ENCODE measurements at places on chromosomes 7 and 10.
A peak's percentile ranks its signal among the peaks of the same experiment; 100 is the strongest.

DNA sequence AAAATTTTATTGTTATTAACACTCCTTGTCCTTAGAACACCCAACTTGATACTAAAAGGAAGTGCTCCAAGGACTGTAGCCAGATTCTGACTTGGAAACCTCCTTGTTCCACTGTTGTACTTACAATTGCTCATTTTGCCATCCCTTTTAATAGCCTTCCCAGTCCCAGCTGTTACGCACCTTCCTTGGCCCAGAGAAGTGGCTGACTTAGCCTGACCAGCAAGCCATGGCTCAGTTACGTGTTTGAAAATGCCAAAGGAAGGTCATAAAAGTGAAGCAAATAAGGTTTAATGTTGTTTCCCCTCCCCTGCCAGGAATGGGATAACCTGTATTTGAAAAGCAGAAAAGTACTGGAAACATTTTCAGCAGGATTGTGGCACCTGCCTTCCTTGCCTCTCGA is 3.7 kb upstream of the ANKRD1 start:
- DNase-seq, result no peak

DNA sequence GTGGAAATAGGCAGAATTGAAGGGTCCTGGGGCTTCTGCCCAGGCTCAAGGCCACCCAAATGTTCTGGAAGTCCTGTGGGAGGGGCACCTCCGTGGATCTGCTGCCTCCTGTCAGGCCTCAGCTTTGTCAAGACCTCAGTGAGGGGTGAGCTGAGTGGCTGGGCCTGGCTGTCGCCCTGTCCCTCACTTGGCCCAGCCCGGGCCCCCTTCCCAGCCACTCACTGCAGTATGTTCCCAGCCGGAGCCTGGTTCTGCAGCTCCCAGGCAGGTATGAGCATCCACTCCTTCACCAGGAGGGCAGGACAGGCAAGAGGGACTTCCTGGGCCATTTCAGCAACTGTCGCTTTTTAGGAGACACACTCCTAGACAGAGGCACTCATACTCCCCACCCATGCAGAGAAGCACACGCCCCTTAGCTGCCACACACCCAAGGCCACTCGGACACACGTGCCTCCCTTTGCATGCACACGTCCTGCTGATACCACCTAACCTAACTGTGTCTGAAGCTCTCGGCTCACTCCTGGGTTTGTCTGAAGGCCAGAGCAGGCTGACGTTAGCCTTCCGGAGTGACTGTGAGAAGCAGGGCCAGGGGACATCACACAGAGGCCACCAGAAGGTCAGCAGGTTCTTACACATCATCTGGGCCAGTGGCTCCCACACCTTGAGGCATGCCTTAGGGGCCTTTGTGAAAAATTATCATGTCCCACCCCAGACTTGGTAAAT is 72.2 kb upstream of the COL13A1 start:
- DNase-seq, result no peak

DNA sequence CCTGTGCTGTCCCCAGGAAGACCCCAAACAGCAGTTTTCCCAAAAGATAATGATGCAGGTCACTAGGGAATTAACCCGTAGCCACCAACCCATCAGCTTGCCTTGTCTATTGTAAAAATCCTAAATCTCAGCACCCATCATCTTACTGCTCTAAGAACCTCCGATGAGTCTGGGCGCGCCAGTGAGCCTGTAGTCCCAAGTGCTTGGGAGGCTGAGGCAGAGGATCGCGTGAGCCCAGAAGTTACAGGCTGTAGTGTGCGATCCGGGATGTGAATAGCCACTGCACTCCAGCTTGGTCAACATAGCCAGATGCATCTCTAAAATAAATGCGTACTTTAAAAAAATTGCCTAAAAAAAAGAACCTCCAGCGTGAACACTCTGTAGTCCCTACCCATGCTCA is 951 bp downstream of the AS3MT start:
- no peak for DNase-seq

DNA sequence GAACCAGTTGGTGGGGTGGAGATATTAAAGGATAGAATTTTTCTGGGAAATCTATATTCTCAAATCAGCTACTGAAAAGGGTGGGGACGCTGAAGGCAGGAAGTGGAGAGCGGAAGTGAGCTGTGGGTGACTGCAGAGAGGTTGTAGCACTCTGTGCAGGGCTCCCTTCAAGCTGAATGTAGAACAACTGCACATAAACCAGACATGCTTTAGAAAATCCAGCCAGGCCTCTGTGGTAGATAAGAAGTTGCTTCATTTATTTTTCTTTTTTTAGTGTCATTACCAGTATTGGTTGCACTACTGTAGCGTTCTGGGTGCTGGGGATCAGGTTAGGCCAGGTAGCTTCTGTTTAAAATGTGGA is 127.8 kb downstream of the CELF2 start:
- DNase-seq, result peak; percentile 47

GRCh38 chr7:127417346-127417745 is 24.8 kb upstream of the ZNF800 start:
- DNase-seq, result no peak

GRCh38 chr10:12180221-12180974 is 15.3 kb downstream of the NUDT5 start:
- DNase-seq, result no peak

GRCh38 chr7:131254211-131254610 is 73.5 kb upstream of the MKLN1 start:
- DNase-seq, result no peak

- no peak for DNase-seq
These were observed 133.8 kb upstream of the ZNF92 start for GRCh38 chr7:65239707-65240352.

DNA sequence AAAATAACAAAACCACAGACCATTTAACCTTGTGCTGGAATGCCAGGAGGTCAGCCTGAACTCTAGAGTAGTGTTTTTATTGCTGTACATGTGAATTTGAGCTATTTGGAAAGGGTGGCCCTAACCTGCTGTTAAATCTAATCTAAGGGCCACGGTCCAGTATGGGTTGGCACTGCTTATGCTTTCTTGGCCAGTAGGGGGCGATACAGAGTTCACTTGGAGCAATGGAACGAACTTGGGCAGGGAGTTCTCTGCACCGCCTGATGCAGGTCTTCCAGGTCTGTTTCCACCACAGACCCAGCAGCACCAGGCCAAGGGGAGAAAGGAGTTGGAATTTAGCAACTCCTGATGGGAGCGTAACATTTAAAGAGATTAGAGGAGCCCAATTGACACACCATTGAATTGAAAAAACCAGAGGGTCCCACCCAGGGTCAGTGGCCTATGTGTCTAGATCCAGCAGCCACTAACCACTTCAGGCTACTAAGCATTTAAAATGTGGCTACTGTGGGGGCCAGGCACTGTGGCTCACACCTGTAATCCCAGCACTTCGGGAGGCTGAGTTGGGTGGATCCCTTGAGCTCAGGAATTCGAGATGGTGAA is 75.7 kb upstream of the EFCAB10 start:
- DNase-seq, result peak; percentile 46

DNA sequence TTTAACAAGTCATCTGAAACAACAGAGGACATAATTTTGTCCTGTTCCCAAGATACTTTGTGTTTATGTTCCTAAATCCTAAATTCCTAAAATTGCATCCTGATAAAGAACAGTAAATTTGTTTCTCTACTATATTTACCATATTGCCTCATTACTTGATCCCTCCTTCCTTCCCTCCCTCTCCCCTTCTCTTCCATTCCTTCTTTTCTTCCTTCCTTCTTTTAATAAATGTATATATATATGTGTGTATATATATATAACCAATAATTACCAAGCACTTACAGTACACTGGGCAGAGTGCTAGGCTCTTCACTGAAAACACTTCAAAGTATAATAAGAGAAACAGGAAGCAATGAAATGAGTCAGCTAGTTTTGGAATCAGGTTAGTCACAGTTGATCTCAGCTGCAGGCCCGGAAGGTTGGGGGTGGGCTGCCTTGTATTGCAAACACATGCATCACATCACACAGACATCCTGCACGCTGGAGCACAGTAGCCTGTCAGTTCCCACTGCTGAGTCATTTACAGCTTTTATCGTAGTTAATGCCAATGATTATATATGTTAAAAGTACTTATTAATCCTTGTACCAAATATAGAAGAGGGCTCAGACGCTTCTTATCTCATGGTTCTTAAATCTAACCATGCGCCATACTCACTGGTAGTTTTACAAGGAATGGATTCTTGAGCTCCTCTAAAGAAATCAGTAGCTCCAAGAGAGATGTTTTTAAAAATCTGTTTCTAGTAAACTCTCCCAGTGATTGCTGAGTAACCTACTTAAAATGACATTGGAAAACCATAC is 551.7 kb downstream of the GRM8 start:
- DNase-seq, result no peak

DNA sequence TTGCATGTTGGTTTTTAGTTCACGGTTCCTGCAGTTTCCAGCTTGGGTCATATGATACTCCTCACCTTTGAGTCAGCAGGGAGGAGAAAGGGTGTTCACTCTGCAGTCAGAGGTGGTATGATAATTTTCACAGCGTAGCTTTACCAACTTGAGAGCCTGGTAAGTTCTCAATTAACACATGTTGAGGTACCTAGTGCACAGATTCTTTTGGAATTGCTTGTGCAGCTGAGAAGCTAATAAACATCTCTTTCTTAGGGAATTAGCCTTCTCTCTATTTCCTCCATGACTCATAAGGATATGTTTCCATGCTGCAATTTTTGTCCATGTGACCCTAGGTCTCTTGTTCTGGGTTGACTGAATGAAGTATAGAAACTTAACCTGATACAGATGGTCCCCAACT is 166.6 kb downstream of the KIF20B start:
- no peak for DNase-seq

- DNase-seq, result no peak
These were observed 84.1 kb upstream of the PARD3 start for GRCh38 chr10:34899161-34899560.

- DNase-seq, result no peak
These were observed 351.4 kb downstream of the PAXIP1 start for GRCh38 chr7:154651501-154651900.

GRCh38 chr7:23184709-23185359 is 3.0 kb downstream of the NUP42 start:
- no peak for DNase-seq

- no peak for DNase-seq
These were observed 176.4 kb downstream of the TAX1BP1 start for GRCh38 chr7:27916372-27916771.

- no peak for DNase-seq
These were observed 49.1 kb upstream of the SEMA3C start for GRCh38 chr7:80967917-80968297.

DNA sequence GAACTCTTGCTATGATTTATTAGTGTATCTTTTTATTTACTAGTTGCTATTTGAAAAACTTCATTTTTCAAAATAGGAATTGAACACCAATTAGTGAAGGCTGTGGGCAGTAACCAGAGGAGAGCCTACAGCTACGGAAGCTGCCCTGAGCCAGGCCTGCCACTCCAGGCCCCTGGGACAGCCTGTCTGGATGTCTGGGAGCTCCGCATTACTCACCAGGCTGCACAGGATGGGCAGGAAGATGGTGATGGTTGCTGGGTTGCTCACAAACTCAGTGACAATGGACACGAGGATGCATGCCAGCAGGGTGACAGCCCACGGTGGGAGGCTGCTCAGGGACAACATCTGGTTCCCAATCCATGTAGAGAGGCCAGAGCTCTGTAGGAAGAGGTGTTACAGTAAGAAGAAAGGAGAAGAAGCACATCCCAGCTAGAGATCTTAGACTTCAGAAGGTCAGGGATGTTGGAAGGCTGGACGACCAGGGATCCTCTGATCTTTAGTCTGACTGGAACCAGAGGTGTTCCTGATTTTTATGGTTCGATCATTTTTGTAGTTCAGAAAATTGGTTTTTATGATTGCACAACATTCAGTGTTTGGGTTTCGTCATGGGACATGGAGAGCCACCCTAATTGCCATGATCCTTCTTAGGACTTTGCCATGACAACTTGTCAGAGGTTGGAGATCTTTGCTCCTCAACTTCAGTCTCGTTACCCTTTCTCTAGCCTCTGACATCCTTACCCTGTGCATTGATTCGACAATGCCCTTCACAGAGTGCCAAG is 23.2 kb downstream of the STMP1 start:
- DNase-seq, result no peak

GRCh38 chr10:19719284-19719683 is 96.9 kb upstream of the PLXDC2 start:
- DNase-seq, result no peak

GRCh38 chr10:607545-608185 is 81.8 kb downstream of the DIP2C start:
- DNase-seq, result no peak

DNA sequence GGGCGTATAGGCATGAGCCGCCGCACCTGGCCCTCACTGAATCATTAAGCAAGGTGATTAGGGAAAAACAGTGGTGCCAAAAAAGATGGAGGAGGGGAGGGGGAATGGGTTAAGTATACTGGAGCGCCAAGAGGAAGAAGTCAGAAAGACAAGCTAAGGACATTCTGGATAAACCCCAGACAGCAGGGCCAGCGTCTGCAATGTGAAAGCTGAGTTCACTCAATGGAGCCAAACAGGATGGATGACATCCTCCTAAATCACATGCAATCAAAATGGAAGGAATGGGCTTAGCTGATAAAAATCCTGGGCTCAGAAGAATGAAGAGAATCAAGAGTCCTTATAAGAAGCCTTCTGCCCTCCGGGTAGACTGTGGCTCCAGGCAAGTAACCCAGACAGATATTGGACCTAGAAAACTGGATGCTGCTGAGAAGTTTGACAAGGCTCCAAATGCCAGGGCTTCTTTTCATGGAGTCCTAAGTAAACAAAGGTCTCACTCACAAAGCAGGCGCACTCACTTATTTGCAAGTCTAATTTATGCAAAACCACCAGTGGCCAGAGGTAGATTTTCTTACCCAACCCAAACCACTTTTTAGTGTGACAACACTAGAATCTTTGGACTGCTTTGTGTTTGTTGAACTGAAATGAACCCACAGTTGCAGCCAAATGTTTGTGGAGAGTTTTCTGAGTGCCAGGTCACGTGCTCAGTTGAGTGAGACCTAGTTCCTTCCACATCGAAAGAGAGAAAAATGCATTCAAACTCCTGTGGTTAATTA is 519.1 kb upstream of the AUTS2 start:
- DNase-seq, result no peak

GRCh38 chr10:102406815-102407214 is 11.3 kb downstream of the NFKB2 start:
- DNase-seq, result no peak

- DNase-seq, result no peak
These were observed 1.7 kb downstream of the GLRX3 start for GRCh38 chr10:130137659-130138478.

- no peak for DNase-seq
These were observed 4.3 kb upstream of the ZNF503 start for GRCh38 chr10:75405598-75406461.

- no peak for DNase-seq
These were observed 12.9 kb downstream of the AGK start for GRCh38 chr7:141563956-141564623.

GRCh38 chr10:105387971-105388370 is 746.9 kb downstream of the SORCS3 start:
- no peak for DNase-seq

DNA sequence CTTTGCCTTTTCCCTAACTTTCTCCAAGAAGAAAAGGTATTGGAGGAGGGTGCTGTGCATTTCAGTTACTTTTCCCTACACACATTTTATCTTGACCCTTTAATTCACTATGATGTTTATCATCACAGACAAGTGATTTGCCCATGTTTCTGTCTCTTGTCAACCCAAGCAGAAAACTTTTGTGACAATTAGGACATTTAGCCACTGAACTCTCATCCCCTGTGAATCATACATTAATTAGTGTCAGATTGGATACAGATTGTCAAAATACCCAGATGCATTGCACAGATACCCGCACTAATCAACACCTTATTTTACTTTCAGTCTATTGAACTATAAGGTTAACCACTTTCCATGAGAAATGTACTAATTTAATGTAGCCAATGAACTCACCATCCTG is 912.9 kb downstream of the SORCS1 start:
- DNase-seq, result no peak

- no peak for DNase-seq
These were observed 143.9 kb downstream of the WDR37 start for GRCh38 chr10:1199897-1200721.

GRCh38 chr7:23335136-23335535 is 36.0 kb downstream of the MALSU1 start:
- DNase-seq, result no peak

Measured in stimulated activated CD8-positive, alpha-beta memory T cell treated with anti-CD3 and anti-CD28 coated beads, Interleukin-2, amount 100 ng/mL, for 1 hour (primary cell).